Stimulated activated CD4-positive, alpha-beta T cell treated with anti-CD3 and anti-CD28 coated beads, TNF-alpha, amount 100 ng/mL, for 48 hours (primary cell): ENCODE measurements at places on chromosomes 12 and 14.

- no peak for DNase-seq
Observed at GRCh38 chr12:16606201-16606849, 363 bp upstream of the LMO3 start.

DNA sequence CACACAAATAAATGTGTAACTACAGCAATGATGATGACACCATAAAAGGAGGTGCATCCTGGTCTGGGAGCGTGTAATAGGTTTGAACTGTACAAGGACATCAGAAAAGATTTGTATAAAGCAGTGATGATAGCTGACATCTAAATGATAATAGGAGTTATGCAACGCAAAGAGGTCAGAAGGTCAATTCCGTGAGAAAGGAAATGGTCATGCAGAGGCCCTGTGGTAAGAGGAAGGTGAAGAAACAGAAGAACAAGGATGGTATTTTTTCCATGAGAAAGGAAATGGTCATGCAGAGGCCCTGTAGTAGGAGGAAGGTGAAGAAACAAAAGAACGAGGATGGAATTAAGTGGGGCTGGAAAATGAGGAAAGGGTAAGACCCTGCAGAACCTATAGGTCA lies 106.7 kb upstream of the TMPO start:
- DNase-seq, result no peak

DNA sequence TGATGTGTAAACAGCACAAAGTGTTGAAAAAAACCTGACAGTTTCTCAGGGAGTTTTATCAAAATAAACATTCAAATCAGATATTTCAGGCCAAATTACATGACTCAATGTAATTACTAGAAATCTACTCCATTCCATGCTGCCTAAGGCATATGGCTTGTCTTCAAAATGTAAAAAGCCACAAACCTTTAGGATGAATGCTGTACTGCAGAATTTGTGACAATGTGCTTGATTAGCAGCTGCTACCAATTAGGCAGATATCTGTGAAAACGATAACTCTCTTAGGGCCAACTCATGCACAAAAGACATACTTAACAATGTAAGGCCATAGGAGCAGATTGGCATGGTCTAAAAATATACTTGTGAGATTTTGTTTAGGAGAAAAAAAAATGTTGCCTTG lies 267.0 kb downstream of the DACT1 start:
- DNase-seq, result no peak

DNA sequence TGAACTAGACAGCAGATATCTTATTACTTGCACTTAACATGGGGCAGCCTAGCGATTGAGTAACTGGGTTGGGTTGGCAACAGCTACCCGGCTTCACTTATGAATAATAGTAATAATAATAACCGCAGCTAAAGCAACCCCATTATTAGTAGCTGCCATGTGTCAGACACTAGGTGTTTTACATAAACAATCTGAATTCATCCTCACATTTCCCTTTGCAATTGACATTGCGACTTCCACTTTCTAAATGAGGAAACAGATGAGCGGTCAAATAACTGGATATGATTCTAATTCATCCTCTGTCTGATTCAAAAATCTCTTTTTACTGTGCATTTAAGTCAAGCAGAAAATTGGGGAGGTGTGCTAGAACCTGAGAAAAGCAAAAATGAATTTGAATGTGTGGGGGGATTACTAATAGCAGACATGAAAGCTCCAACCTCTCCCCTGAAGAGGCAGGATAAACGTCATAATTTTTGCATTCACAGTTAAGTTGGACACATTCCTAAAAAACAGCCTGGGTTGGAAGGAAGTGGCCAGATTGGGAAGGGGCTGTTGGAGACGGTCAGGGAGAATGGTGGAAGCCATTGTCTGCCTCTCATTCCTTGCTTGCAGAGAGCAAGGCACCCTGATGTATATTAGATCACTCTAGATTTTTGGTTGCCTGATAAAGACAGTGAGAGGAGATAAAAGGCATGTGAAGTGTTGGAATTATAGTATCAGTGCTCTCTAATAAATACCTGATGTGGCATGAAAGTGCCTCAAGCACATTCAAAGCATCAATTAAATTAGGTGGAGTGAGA lies 13.1 kb downstream of the EMP1 start:
- DNase-seq, result no peak
